Kidney epithelial cell (primary cell): ENCODE measurements at places on chromosomes 12 and 14.
A peak's percentile ranks its signal among the peaks of the same experiment; 100 is the strongest.

DNA sequence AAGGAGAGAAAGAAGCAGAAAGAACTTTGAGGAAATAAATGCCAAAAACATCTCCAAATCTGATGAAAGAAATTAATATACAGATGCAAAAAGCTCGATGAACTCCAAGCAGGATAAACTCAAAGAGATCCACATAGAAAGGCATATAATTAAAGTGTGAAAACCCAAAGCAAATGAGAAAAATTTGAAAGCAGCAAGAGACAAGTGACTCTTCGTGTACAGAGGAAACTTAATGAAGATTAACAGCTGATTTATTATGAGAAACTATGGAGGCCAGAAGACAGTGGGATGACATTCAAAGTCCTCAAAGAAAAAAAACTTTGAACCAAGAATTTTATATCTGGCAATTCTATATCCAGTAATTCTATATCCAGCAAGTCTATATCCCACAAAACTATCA is 163.0 kb upstream of the TMCC3 start:
- no peak for DNase-seq

- peak; percentile 32 for DNase-seq
Measured at GRCh38 chr14:78921856-78922255, 751.7 kb downstream of the NRXN3 start.

DNA sequence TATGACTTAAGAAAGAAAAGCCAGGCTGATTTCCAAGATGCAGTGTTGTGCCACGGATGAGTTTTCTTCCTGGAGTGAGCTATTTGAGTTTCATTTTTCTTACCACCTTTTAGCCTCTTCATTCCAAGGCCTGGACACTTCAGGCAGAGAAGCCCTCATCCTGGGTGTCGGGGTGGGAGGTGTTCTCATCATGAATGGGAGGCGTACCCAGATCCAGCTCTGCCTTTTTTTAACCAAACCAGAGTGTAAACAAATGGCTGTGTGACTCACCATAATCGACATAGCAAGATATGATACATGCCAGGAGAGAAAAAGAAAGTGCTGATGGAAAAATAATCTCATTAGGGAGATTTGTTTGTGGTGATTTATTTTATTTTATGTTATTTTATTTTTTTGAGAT is 79.9 kb downstream of the ARF6 start:
- no peak for DNase-seq

DNA sequence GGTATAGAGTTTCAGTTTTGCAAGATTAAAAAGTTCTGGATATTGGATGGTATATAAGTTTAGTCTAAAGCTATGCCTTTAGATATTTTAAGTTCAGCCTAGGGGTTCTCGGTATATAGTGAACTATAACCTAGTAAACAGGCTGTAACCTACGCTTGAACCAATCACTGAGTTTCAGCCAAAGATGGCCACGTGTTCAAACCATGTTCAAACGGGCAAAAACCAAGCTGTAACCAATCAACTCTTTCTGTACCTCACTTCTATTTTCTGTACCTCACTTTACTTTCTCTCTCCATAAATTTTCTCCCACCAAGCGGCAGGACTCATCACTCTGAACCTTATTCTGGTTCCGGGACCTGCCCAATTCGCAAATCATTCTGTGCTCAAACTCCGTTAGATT is 1.4 kb downstream of the TMBIM4 start:
- DNase-seq: no peak

GRCh38 chr14:23939607-23940326 is 13.8 kb upstream of the DHRS4 start:
- no peak for DNase-seq

GRCh38 chr14:67453575-67454300 is 34.8 kb downstream of the TMEM229B start:
- DNase-seq: no peak

DNA sequence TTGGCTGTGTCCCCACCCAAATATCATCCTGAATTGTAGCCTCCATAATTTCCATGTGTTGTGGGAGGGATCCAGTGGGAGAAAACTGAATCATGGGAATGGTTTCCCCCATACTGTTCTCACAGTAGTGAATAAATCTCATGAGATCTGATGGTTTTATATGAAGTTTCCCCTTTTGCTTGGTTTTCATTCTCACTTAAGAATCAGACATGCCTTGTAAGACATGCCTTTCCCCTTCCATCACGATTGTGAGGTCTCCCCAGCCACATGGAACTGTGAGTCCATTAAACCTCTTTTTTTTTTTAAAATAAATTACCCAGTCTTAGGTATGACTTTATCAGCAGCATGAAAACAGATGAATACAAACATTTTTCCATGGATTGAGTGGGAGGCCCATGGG is 652.9 kb downstream of the ETNK1 start:
- no peak for DNase-seq
